ENCODE measurements at places on chromosomes 1 and 21. TPM values are rescaled to one million over a fixed set of nuclear protein-coding genes. Genes with fewer than 3 reads are reported as not detected.

DNA sequence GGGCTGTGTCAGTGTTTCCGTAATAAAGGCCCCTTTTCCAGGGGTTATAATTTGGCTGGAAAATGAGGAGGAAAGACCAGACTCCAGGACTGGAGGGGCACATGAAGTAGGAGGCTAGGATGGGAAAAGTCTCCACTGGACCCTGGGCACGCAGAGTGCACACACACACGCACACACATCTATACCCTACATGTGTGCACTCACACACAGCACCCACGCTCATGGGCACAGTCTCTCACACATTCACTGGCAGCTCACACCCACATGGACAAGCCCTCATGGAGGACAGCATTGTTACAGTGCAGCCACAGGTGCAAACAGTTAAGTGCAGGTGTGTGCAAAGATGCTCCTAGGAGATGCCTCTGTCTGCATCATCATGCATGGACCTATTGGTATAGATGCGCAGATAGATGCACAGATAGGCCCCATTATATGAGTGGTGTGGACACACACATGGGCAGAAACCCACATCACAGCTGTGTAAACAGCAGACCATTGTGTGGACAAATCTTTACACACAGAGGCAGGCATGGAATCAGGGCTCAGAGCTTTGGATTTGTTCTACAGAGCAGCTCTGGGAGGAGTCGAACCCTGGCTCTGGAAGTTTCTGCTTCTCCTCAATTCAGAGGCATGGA, 9.1 kb upstream of the RUNX3 start:
- no peak for DNase-seq

DNA sequence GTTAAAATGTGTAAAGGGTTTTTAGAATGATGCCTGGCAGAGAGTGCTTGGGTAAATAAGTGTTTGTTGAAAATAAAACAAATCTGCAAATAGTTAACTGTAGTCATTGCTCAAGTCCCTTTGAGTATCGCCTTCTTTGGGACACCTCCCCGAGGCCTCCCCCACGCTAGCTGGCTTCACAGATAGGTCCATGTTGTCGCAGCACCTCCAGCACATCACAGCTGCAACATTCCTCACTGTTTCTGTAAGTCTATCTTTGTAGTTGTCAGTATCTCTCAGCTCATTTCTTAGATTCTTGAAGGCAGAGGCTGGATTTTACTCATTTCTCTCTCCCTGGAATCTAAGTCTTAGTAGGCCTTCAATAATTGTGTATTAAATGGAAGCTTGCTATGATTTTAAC, 1.6 kb upstream of the STUM start:
- DNase-seq = no peak

MTMR11 gene
- 2.2 TPM for total RNA-seq

HHIPL2 gene
- total RNA-seq = not detected

DNA sequence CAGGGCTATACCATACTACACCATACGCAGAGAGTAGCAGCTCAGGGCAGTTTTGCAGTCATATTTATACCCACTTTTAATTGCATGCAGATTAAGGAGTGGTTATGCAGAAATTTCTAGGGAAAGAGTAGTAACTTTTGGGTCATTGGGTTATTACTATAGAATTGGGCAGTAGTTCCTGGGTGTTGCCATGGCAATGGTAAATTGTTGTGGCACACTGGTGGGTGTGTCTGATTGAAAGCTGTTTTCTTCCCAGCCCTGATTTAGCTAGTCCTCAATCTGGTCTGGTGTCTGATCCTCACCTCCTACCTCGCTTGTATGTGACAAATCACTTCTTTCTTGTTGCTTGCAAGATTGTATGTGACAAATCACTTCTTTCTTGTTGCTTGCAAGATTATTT, 30.5 kb downstream of the CYP4A11 start:
- DNase-seq = no peak

DNA sequence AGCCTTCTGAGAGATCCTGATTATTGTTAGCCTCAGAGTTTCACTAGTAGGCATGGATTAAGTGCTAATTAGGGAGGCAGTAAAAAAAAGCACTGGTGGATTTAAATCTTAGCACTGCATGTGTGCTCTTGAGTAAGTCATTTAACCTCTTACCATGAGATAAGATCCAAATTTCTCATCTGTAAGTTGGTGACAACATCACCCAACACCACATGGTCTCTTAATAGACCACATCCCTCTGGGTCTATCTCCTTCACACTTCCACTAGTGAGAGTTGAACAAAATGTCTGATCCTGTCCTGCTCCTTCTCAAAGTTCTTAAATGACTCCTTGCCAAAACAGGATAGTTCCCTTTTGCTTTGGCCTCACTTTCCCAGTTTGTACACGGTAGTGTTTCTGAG, 29.5 kb upstream of the DMRTA2 start:
- no peak for DNase-seq

FOXO6 gene
- not detected for total RNA-seq

DNA sequence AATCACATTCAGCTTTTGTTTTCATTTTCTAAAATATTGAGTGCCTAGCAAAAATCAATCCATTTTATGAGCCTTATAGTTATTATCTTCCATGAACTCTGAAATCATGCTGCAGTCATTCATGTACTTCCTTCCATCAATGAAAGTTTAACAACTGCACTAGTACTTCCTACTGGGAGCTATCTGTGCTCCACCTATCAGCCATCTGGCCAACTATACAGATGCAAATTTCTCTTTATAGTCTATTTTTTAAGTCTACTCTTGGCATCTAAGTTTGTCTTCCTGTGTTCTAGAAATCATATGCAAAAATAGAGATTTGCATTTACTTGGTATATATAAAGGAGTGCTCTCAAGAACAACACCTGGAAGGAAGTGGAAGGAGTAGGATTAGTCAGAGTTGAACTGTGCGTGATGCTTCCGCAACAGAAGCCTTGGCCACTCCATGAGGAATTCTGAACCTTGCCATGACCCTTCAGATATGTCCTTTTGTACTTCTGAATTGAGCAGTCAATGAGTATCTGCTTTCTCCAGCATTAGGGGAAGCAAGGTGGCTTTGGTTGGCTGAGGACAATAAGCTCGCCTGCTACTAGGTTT, 403.2 kb upstream of the ADAMTS5 start:
- DNase-seq = peak; percentile 48

DNA sequence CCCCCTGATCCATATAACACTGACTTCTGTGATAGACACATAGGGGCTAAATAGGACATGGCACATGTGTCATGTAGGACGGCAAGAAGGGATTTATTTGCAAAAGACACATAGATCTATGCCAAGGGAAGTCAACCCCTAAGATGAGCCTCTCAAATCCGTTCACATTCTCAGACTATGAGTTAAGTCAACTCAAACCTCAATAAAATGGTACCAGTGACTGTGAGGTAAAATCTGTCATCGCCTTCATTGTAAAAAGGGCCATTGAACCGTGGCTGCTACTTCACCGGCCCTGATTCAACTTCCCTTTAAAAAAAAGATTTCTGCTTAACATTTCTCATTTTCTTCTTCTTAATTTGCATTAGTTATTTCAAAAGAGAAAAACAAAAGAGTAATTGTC, 144.0 kb downstream of the ZNF281 start:
- DNase-seq = no peak

GRCh38 chr1:71640998-71641397, 560.2 kb upstream of the ZRANB2 start:
- no peak for DNase-seq

DNA sequence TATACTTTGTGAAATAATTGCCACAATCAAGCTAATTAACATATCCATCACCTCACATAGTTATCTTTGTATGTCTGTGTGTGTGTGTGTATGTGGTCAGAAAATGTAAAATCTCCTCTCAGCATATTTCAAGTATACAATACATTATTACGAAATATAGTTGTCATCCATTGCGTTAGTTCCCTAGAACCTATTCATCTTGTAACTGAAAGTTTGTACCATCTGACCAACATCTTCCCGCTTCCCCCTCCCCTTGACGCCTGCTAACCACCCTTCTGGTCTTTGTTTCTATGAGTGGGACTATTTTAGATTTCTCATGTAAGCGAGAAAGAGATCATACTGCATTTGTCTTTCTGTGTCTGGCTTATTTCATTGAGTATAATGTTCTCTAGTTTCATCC, 455.3 kb downstream of the KCNT2 start:
- no peak for DNase-seq

- DNase-seq = no peak
These were observed 24.0 kb downstream of the TEX35 start for GRCh38 chr1:178536844-178537371.

Data from glomerular endothelial cell (primary cell).